ENCODE measurements at places on chromosomes 2 and 18.

- DNase-seq: no peak
Observed at GRCh38 chr18:79425569-79425886, 29.8 kb downstream of the NFATC1 start.

GRCh38 chr2:60496475-60496874 is 57.0 kb downstream of the BCL11A start:
- DNase-seq: no peak

GRCh38 chr2:143429932-143430679 is 300.9 kb downstream of the ARHGAP15 start:
- no peak for DNase-seq

- no peak for DNase-seq
Observed at GRCh38 chr2:133568598-133568997, 335 bp upstream of the NCKAP5 start.

DNA sequence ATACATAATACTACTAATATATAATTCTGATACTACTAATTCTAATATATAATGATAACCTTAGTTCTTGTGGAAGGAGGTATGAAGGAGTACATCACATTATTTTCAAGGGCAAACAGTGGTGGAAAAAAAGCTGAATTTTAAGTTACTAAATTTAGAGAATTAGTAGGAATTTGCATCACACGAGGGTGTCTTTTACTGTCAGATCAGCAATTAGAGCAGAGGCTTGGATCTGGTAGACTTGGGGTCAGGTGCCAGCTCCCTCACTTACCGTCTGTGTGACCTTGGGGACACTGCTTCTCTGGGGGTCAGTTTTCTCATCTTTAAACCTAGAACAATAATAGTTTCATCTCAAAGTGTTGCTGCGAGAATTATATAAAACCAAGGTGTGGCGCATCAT is 114.1 kb upstream of the NEDD4L start:
- DNase-seq: no peak

GRCh38 chr18:57965246-57965645 is 78.8 kb upstream of the NEDD4L start:
- DNase-seq: no peak

GRCh38 chr2:85547089-85547858 is 8.3 kb downstream of the MAT2A start:
- no peak for DNase-seq

GRCh38 chr2:199278099-199278498 is 179.6 kb downstream of the SATB2 start:
- DNase-seq: no peak

DNA sequence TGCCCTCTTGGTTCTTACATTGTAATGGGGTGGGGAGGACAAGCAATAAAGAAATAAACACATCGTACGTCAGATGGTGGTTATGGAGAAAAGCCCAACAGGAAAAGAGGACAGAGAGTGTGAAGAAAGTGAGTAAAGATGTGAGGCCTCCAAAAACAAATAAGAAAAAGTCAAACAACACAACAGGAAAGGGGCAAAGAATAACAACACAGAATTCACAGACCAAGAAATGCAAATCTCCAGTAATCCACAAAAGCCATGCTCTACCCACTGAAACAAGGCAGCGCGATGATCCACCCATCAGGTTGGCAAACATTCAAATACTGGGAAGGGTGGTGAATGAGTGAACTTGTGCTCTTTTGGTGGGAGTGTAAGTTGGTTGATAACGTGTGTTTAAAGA is 16.7 kb upstream of the DUSP2 start:
- DNase-seq: no peak

GRCh38 chr2:65314801-65315441 is 87.3 kb downstream of the ACTR2 start:
- DNase-seq: no peak

- DNase-seq: no peak
Observed at GRCh38 chr2:170739048-170739447, 23.9 kb downstream of the SP5 start.

- no peak for DNase-seq
Observed at GRCh38 chr18:33577685-33578517, at the start of gene ASXL3. Gene ASXL3, plus strand, starts transcription at chr18:33578219. Its CDS starts 413 bp downstream, at chr18:33578632.

GRCh38 chr2:39488450-39488849 is 51.4 kb upstream of the MAP4K3 start:
- DNase-seq: no peak

- DNase-seq: peak; percentile 86
Observed at GRCh38 chr2:62196278-62196901, 475 bp downstream of the B3GNT2 start.

GRCh38 chr2:217277646-217278398 is 418.0 kb upstream of the TNP1 start:
- DNase-seq: no peak

Data from suprapubic skin (tissue), 4 donors.